ENCODE measurements at places on chromosomes 13 and 19.

GRCh38 chr19:31168106-31168625 is 181.1 kb downstream of the TSHZ3 start:
- DNase-seq: no peak

DNA sequence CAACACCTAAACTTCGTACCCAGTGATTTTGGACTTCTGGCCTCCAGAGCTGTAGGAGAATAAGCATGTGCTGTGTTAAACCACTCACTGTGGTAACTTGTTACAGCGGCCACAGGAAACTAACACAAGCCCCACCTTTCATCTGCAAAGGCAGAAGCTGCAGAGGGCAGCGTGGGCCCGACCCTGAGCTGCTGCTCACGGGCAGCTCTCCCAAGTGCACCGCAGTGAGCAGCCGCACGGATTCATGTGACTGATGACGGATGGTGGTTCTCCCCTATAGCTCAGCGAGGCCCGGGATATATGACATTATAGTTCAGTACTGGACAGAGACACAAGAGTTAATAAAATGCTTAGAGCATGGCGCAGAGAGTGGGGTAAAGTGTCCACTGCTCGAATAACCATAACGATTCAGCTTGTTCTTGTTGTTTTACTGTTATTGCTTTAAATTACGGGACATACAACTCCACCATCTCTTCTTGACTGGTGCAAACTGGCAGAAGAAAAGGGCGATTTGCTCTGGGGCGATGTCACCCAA is 21.9 kb downstream of the VRK3 start:
- DNase-seq: peak; percentile 25

DNA sequence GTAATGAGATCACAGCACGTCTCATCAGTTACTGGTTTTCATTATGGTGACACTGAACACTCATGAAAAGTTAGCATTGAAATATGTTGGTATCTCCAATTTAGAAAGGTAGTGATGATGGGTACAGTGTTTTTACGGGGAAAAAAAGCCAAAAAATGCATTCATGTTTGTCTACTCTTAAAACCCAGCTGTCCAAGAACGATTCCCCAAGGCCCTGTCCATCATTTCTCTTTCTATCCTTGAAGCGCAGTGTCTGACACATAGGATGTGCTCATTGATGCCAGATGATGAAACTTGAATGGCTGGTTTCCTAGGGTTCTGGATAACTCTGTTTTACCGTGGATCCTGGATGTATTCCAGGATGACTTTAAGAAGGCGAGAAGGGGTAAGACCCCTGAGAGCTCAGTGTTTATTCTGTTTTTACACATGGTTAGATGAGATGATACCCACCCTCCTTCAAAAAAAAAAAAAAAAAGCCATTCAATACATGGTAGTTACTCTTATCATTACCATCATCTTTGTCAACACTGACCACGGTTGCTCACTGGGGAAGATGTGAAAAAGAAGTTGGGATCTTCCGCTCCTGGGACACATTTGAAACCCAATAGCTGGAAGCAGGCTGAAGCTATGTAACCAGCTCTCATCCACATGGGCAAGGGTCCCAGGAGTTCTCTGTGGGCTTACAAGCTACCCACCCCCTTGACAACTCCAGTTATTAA is 22.5 kb downstream of the SERP2 start:
- no peak for DNase-seq

- no peak for DNase-seq
Observed at GRCh38 chr13:33022986-33023385, 6.8 kb downstream of the KL start.

GRCh38 chr13:38255600-38255999 is 94.1 kb upstream of the UFM1 start:
- no peak for DNase-seq

DNA sequence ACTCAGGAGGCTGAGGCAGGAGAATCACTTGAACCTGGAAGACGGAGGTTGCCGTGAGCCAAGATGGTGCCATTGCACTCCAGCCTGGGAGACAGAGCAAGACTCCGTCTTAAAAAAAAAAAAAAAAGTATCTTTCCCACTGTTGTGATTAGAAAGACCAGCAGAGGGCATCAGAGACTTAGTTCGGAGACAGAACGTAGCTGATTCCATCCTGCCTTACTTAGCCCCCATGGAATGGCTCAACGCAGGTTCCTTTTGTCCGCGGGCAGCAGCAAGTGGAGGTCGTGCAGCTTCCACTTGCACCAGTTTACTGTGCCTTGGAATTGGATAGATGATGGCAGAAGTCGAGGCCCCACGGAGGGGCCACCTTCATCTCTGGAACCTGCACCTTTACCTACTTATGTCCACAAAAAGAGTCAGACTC is 8.1 kb downstream of the TIMM29 start:
- DNase-seq: peak; percentile 80

DNA sequence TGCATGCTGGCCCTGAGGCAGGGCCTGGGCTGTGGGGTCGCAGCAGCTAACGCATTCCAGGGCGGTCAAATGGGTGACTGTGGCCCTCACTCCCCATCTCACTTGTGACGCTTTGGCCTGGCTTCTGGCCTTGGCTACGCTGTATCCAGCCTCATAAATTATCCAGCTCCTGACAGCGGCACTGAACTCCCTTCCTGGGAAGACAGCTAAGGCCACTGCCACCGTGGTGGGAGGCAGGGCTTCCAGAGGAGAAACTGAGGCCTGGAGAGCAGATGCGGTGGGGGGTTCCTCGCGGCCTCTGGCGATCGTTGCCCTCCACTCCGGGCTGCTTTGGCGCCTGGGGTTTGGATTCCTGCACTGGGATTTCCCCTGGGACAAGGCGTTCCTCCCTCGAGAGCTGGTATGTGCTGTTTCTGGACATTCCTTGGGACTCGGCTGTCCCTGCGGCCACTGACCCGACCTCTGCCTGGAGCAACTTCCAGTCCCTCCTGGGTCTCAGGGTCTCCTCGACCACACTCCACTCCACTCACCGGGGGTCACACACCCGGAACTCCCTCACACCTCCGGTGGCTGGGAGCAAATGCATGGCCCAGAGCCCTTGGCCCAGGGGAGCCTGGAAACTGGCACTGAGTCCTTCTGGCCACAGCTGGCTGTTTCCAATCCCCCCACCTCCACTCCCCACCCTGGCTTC is 3.4 kb downstream of the TBXA2R start:
- DNase-seq: no peak

- no peak for DNase-seq
Observed at GRCh38 chr13:51147732-51148131, 36.7 kb upstream of the C13orf42 start.

DNA sequence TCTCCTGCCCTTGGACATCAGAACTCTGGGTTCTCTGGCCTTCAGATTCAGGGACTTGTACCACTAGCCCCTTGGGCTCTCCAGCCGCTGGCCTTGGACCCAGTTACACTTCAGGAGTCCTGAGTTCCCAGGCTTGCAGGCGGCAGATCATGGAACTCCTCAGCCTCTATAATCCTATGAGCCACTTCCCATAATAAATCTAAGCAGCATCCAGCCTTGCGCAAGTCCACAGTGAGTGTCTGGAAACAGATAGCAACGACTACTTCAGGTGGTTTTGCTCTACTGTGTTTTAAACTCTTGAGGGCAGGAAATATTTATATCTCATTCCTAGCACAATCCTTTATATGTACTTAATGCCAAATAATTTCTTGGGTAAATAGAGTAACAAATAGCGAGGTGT is 92.3 kb downstream of the COL4A1 start:
- no peak for DNase-seq

DNA sequence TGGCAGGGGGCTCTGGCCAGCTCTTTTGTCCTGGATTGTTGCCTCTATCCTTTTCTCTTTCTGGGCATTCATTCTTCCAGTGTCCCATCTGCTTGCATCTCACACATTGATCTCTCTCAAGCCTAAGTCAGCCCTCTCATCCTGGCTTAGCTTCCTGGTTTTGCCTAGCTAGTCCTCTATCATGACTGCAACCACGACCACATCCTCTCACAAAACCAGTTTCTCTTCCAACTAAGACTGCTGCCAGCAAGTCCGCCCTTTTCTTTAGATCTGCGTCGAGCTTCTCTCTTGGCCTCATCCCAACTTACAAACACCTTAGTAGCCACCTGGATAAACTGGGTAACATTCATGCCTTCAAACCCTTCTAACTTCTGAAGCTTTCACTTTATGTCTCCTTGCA is 212.2 kb upstream of the HTR2A start:
- DNase-seq: no peak

GRCh38 chr19:8148410-8149260 is 757 bp downstream of the FBN3 start:
- no peak for DNase-seq

- no peak for DNase-seq
Observed at GRCh38 chr13:98397221-98397620, 179.7 kb downstream of the STK24 start.

GRCh38 chr19:42154471-42155323 is 22.5 kb upstream of the POU2F2 start:
- no peak for DNase-seq

- DNase-seq: no peak
Observed at GRCh38 chr13:30074431-30074830, 224.0 kb upstream of the UBL3 start.

GRCh38 chr13:52949742-52950141 is 78.9 kb upstream of the OLFM4 start:
- DNase-seq: no peak

- DNase-seq: no peak
Observed at GRCh38 chr13:51532736-51533197, 51.5 kb upstream of the WDFY2 start.

- no peak for DNase-seq
Observed at GRCh38 chr19:33132021-33132420, at the start of gene WDR88. WDR88 (plus strand) TSS chr19:33132114; CDS start chr19:33132170, 56 bp downstream.

- no peak for DNase-seq
Observed at GRCh38 chr13:43478902-43479301, 307.9 kb downstream of the ENOX1 start.

- DNase-seq: no peak
Observed at GRCh38 chr19:42561512-42561911, 33.2 kb downstream of the CEACAM8 start.

DNA sequence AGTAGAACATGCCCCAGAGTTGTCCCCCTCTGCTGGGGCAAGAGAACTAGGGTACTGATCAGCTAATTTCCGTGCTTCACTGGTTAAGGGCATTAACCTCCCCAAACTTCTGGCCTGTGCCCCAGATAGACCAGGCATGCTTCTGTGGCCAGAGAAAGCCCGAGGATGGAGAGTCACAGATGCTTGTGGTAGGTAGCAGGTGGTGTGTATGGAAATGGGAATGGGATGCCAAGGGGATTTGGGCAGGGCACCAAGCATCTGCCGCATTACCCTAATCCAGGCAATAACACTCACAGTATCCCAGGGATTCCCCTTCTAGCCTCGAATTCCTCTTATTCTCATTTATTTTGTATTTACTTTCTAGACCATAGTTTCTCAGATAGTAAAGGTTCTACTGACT is 124.8 kb upstream of the KLF12 start:
- DNase-seq: no peak

DNA sequence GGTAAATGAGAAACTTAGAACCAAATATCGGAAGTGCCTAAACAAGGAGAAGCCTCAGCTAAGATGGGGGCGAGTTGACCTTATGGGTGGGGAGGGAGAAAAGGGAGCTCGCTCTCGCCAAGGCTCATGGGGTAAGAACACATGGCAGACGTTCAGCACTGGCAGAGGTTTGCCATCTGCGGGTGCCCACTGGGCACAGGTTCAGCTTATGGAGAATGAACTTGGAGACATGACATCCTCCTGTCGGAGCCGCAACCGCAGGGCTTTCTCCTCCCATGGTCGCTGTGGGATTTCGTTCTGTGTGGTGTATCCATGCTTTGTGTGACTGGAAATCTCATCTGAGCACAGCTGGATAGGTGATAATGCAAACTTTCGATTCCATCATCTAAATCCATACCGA is 36.1 kb upstream of the PEPD start:
- DNase-seq: no peak

- DNase-seq: no peak
Observed at GRCh38 chr19:31347354-31347753, 1.9 kb downstream of the TSHZ3 start.

DNA sequence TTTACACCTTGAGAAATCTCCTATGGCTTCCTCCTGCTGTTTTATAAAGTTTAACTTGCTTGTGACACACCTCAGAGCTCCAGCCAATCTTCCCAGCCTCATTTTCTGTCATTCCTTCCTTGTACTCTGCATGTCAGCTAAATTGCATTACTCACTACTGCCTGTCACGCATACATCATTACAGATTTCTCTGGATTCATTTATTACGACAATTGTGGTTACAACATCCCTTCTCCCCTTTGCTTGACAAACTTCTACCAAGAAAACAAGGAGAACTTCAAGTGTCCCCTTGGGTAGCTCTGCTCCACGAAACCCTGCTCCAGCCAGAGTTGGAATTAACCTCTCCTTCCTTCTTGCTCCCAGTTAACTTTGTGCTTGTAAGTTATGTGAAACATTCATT is 22.0 kb upstream of the GPR18 start:
- DNase-seq: no peak

DNA sequence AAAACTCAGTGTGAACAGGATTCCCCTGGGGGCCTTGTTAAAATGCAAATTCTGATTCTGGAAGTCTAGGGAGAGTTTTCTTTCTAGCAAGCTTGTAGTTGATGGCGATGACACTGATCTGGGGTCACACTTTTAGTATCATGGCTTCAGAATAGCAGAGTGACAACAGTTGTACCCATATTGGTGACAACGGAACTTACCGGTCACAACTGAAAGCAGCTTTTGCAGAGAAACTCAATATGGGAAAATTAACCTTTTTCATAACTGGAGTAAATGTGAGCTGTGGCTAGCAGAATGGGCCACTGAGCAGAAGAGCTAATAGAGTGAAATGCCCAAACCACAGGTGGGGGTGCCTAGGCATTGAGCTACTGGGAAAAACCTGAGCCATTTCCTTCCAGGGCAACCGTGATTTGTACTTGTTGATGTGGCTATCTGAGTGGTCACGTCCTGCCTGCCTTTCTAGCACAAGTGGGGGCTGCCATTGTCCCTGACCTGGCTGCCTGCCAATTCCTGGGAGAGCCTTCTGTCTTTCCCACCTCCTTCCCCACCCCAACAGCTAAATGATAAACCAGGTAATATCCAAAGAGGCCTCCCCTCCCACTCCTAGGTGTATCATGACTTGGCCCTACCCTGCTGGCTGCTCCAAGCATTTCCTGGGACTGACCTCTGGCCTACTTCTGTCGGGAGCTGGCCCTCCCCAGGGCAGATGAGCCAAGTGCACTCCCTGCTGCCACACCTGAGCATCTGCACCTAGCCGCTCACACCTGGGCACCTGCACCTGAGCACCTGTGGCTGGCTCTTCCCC is 1.7 kb upstream of the SLC10A2 start:
- DNase-seq: no peak

- DNase-seq: no peak
Observed at GRCh38 chr19:48064509-48064908, 20.6 kb upstream of the CABP5 start.

DNA sequence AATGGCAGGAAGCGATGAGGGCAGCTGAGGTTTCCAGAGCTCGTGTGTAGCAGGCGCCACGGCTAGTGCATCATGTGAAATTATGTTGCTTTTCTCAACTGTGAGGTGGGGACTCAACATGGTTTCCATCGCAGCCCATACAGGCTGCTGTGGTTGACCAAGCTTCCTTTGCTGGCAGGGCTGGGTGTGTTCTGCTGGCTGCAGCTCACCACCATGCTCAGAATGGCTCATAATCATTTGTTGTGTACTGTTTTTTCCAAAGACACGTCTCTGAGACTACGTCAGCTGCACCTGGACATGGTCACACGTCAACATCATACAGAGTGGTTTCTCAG is 16.1 kb upstream of the RASA3 start:
- peak; percentile 83 for DNase-seq

- peak; percentile 70 for DNase-seq
Observed at GRCh38 chr19:45901432-45901911, 941 bp downstream of the MYPOP start.
